ENCODE measurements at places on chromosomes 6 and 20. TPM values are rescaled to one million over a fixed set of nuclear protein-coding genes. Genes with fewer than 3 reads are reported as not detected.

The GLP1R gene
- total RNA-seq, result not detected

The EDN1 gene
- 0.56 TPM for total RNA-seq

The PHACTR2 gene
- total RNA-seq, result 11.7 TPM

The OOEP gene
- 0.22 TPM for total RNA-seq

The SLC17A5 gene
- total RNA-seq, result 6.3 TPM

The SIRPD gene
- not detected for total RNA-seq

The PRPH2 gene
- not detected for total RNA-seq

The C6orf136 gene
- 21.6 TPM for total RNA-seq

The CRISP3 gene
- total RNA-seq, result not detected

The LPIN3 gene
- total RNA-seq, result 0.60 TPM

The TNF gene
- 135 TPM for total RNA-seq

The BANF2 gene
- total RNA-seq, result not detected

- DNase-seq, result no peak
These were observed 103.3 kb downstream of the YTHDF1 start for GRCh38 chr20:63112491-63113219.

- DNase-seq, result no peak
These were observed 27.8 kb upstream of the ERVFRD-1 start for GRCh38 chr6:11139051-11139960.

DNA sequence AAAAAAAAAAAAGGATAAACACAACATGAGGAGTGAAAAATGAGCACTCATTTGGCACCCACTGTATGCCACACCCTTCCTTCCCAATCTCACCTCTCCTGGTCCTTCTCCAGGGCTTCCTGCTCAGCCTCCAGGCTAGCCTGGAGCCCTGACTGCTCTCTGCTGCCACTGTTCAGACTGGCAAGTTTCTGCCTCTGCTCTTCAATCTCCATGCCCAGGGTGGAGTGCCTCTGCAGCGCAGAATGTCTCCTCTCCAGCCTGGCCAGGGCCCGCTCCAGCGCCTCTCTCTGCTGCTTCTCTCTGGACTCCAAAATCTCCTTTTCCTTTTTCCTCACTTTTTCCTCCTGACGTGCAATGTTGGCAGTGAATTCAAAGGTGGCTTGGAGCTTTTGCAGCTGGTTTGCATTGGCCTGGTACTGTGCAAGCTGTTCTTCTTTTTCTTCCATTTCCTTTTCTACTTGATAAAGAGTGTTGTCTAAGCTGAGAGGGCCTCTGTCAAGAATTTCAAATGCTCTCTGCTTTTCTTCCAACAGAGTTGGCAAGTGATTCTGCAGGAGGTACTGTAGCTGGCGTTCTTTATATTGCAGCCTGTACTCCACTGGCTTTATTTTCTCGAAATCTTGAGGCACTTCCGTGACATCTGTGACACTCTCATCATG is 194.4 kb downstream of the KIF16B start:
- no peak for DNase-seq

- DNase-seq, result no peak
These were observed 104.9 kb downstream of the ASXL1 start for GRCh38 chr20:32462900-32463641.

- no peak for DNase-seq
These were observed 22.6 kb upstream of the ULBP3 start for GRCh38 chr6:150091476-150091875.

DNA sequence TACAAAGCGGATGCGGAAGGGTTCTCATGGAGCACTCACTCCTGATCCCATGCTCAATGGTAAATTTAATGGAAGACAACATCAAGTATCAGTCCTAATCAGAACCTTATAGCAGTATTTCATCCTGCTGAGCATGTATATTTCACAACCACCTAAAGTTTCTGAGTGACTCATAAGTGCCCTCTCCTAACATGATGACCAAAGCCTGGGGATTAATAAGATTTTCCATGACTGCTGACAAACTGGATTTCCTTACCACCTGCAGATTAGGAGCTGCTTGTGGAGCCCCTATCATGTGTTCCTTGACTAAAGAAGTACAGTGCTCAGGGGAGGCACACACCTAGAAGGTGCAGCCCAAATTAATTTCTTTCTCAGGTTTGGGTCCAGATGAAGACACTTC is 112.8 kb downstream of the INSM1 start:
- DNase-seq, result no peak

DNA sequence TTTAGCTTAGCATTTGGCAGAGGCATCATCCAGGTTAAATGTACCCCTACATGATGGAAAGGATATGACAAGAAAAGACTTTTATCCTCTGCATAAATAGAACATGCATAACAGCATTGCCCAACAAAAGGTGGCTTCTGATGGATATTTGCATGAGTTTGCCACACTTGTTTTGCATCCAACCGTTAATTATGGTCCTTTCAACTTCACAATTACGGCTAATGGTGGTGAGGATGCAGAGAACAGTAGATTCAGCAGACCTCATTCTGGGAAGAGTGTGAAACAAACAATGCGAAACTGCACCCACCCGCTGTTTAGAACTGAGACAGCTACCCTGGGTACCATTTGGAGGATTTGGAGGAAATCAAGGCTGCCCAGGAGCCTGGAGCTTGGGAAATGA is 690.9 kb upstream of the CHD6 start:
- no peak for DNase-seq

GRCh38 chr6:143603455-143603854 is 74.3 kb upstream of the PHACTR2 start:
- no peak for DNase-seq

- no peak for DNase-seq
These were observed 151.4 kb upstream of the CHD6 start for GRCh38 chr20:41769592-41770018.

DNA sequence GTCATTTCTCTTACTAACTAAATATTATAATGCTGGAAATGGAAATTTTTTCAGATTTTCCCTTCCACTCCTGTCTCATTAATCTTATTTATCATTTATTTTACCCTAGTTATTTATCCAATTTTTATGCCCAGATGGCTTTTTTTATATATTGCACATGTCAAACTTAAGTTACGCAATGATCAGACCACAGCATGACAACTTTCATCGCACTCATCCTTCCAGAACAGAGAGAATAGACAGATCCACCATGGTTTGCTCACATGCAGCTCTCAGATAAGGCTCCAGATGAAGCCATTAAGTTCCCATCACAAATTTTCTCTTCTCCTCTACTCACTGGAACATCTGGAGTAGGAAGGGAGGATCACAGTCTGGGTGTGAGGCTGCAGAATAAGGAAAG is 48.7 kb downstream of the MAP7 start:
- no peak for DNase-seq

GRCh38 chr20:24048024-24048611 is 59.5 kb upstream of the GGTLC1 start:
- no peak for DNase-seq

GRCh38 chr20:50724851-50725723 is 6.3 kb upstream of the PARD6B start:
- no peak for DNase-seq

DNA sequence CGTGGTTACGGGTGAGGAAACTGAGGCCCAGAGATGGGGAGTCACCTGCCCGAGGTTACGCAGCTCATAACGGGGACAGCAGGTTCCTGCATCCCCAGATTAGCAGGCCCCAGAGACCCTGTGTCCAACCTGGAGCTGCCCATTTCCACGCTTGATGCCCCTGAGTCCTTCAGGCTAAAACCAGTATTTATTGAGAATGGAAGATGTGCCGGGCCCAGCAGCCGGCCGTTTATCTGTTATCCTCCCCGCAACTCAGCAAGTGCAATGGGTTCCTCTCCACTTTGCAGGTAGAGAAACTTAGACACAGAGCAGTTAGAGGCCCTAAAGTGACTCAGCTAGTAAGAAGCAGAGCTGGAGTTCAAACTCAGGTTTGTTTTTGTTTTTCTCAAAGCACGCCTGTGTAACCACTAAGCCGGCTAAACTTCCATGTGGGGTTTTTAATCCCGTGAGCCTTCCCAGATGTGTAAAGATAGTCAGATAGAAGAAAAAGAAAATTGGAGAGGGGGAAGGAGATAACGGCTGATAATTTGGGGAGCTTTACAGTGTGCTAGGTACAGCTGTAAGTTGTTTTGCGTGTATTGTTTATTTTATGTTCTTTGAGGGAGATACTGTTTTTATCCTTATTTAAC is 775 bp downstream of the PFDN4 start:
- DNase-seq, result no peak

DNA sequence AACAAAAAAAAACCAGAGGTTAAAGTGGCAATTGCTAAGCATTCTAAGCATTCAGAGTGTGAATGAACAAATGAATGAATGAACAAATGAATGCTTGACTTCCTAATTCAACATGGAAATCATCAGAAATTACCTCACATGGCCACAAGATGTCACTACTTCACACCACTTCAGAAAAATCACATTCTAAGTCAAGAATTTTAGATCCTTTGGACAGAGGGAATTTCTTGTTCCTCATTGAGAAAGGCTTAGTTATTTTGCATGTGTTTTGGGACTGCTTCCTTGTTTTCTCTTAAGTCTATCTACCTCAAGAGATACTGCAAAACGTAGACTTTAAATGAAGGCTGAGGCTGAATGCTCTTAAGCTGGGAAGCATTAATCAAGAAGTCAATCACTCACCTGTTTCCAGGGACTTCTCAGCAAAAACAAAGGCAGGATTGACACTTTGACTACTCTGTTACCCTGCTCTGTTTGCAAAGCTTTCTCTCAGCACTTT is 120.2 kb downstream of the MBOAT1 start:
- DNase-seq, result no peak

DNA sequence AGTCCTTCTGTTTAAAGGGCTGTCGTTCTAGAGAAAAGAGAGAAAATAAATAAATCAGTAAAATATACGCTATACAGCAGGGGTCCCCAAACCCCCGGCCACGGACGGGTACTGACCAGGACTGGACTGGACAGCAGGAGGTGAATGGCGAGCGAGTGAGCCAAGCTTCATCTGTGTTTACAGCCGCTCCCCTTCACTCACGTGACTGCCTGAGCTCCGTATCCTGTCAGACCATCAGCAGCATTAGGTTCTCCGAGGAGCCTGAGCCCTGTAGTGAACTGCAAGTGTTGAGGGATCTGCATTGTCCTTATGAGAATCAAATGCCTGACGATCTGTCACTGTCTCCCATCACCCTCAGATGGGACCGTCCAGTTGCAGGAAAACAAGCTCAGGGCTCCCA is 76.5 kb downstream of the ZNF217 start:
- DNase-seq, result no peak

GRCh38 chr6:153583685-153584084 is 452.6 kb upstream of the RGS17 start:
- DNase-seq, result no peak

- DNase-seq, result no peak
These were observed 21.9 kb downstream of the MYH7B start for GRCh38 chr20:34977365-34978091.

Measured in activated B cell treated with CpG ODN at 0.5 μM for 24 hours (primary cell).